ENCODE measurements at places on chromosomes 7 and 10.

DNA sequence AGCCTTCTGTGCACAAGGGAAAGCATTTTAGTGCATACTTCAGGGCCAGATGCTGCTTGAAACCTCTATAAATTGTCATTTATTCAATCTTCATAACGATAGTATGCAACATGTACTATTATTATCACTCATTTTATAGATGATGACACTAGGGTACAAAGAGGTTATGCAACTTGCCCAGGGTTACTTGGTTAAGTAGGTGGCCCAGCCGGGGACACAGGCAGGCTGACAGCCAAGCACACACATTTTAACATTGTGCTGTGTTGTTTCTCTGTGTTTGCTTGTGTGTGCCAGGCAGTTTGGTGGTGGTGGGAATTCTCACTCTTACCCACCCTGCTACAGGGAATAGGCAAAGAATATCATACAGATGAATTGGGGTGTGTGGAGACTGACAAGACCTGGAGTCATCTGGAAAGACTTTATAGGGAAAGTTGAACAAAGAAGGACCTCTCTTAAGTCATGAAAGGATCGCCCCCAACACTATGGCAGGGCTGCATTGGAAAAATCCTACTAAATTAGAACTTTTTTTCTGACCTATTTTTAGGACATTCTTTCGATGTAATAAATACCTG is 98.9 kb downstream of the MKX start:
- DNase-seq, result no peak

GRCh38 chr7:7207876-7208275 is 25.5 kb downstream of the C1GALT1 start:
- no peak for DNase-seq

DNA sequence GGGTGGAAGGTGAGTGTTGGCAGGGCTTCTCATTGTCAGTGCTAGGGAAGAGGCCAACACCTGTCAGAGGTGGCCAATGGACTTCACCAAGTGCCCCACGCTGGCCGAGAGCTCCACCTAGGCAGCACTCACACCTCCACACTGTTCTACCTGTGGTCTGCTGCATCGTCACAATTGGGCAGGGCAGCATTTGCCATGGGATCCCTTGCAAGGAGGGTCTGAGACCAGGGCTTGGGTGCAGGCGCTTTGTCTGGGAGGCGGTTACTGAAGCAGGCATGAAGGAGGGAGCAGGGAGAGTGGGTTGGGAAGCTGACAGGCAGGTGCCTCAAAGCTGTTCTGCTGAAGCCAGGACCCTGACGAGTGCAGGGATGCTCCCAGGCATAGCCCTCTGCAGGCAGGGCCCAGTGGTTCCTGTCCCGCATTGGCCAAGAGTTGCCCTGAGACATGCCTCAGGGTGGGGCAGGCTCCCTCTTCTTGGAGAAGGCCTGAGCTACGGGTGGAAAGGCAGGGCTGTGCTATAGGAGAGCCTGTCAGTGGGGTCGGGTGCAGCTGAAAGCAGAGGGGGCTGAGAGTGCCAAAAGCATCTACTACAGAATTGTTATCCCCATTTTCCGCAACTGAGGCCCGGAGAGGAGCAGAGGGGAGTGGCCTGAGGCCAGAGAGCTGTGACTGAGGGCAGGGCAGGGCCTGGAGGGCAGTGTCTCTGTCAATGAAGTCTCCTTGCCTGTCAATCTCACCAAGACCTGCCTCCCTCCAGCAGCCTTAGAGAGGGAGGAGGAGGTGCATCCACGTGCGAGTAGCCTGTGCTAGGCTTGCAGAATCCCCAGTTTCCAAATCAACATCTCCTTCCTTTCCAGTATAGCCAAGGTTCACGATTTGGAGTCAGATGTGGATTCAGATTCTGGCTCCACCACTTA is 4.0 kb downstream of the RBP3 start:
- no peak for DNase-seq

DNA sequence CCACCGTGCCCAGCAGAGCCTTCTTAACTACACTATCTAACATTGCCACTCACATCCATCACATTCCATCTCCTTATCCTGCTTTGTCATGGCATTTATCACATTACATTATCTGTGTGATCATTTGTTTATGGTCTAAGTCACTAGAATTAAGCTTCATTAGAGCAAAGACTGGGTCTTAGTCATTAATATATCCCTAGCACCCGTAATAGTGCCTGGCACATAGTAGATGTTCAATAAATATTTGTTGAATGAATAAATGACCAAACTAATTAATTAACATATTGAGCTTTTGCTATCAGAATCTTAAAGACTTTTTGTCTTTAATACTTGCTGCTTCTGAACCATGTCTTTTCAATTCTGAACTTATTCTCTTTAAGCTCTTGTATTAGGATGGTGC is 5.9 kb upstream of the COPG2 start:
- DNase-seq, result no peak

- DNase-seq, result no peak
Measured at GRCh38 chr10:12868229-12868628, 133.3 kb downstream of the CCDC3 start.

DNA sequence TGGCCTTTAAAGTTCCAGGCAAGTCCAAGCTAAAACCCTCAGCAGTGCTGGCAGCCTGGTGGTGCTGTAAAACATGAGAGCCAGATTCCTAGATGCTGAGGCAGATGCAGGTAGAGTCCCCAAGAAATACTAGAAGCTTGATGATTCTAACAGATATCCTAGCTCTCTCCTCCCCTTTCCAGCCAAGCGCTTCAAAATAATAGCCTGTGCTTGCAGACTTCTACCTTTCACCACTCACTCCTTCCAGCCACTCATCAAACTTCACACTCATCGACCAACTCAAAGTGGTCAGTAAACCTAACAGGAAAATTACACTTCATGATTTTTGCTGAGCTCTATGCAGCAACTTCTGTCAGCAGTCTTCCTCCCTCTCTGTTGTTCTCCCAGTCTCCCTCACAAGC is 50.2 kb downstream of the LMBR1 start:
- no peak for DNase-seq

DNA sequence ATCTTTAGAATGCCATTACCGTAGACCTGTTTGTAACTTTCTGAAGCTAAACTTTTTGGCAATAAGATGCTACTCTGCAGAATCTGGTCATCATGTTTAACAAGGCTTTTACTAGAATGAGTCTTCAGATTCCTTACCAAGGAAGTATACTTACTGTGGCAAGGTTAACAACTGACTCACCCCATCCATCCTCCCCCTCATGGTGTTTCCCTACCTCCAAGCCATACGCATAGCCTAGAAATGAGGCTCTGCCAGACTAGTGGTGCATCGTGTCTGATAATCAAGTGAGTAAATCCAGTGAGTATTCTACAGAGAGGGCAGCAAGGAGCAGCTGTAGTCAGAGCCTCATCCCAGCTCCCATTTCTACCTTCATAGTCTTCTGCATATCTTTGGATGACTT is 223.6 kb downstream of the IPMK start:
- DNase-seq, result no peak

- no peak for DNase-seq
Measured at GRCh38 chr10:126043389-126043788, 147.0 kb downstream of the FANK1 start.

DNA sequence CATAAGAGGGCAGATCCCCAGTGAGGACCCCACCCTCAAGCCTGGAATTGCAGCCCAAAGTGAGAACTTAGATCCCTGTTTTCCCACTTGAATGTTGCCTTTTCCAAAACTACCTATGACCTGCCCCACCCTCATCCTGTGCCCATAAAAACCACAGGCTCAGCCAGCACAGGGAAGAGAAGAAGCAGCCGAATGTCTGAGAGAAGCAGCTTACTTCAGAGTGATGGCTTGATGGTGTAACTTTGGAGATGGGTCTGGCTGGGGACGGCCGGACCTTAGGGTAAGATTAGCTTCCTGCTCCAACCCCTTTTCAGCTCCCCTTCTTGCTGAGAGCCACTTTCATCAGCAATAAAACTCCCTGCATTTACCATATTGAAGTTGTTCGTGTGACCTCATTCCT is 5.7 kb downstream of the SLC25A40 start:
- no peak for DNase-seq

DNA sequence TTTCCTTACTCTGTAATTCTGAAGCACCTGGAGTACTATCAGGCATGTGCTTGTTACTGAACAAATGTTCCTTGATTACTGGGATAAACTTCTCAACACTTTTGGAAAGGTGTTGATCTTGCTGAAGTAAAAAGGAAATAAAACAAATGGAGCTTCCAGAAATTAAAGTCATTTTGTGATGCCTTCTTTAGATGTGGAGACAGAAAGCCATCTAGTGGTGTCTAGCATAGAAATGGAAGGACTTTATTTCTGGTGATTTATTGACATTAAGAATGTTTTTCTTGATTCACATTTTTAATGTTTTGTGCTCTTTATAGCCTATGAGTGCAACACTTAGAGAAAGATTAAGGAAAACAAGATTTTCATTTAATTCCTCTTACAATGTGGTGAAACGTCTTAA is 1.4 kb downstream of the SFR1 start:
- DNase-seq, result no peak

DNA sequence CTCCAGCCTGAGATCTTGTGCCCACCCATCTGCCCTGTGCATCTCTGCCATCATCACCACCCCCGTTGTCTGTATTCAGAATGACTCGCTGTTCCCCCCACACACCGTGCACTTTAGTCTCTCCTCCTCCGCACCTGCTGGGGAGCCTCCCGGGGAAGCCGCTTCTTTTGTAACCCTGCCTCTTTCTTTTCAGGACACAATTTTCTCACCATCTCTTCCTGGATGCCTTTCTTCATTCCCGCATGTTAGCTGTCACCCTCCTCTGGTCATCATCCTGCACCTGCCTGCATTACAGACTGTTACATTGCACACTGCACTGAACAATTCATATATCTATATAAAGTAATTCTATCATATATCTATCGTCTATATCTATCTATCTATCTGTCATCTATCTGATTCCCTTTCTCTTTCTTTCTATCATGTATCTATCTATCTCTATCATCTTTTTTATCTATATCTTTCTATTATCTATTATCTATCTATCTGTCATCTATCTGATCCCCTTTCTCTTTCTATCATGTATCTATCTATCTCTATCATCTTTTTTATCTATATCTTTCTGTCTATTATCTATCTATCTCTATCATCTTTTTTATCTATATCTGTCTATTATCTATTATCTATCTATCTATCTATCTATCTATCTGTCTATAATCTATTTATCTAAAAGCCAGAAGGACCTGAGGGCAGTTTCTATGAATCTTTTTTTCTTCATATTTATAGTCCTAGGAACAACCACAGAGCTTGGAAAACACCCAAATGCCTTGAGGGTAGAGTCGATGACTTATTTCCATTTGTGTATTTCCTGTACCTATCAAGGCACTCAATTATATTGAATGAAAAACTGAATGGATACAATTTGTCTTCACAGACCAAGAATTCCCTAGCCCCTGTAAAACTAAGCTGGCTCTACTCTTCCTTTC is 642.5 kb downstream of the ACTR3B start:
- DNase-seq, result no peak
